ENCODE measurements at places on chromosomes 1 and 21.
A peak's percentile ranks its signal among the peaks of the same experiment; 100 is the strongest.

- DNase-seq = no peak
Observed at GRCh38 chr21:46227811-46228344, 696 bp downstream of the LSS start.

- DNase-seq = no peak
Observed at GRCh38 chr1:98975113-98975512, 29.5 kb downstream of the PLPPR5 start.

DNA sequence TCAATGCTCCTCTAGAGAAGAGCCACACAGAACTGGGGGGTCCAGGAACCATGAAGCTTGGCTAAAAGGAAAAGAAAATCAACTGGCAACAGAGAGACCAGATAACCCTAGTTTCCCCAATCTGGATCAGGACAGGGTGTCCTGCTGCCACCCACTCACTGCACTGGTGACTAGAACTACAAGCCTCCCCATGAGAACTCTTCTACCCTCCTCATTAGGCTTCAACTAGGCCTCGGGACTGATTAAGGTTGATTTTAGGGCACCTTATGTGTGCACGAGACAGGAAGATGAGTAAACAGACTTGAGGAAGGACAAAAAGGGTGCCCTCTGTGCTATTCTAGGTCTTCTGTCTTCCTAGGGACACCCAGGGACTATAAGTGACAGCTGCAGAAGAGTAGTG, 2.3 kb upstream of the SF3B4 start:
- DNase-seq = no peak

- DNase-seq = no peak
Observed at GRCh38 chr1:112457241-112457640, 51.5 kb upstream of the WNT2B start.

DNA sequence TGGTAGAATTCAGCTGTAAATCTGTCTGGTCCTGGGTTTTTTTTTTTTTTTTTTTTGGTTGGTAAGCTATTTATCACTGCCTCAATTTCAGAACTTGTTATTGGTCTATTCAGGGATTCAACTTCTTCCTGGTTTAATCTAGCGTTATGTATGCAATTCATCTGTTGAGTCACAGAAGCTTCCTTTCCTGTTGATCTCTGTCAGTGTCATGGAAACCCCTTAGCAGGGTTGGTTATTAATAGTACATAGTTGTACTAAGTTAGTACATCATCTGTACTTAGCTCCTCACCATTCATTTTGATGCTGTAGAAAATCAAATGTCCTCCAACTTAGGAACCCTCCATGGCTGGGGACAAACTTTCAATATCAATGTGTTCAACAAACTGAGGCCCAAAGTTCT, 51.0 kb upstream of the BARHL2 start:
- no peak for DNase-seq

- DNase-seq = no peak
Observed at GRCh38 chr1:89310976-89311375, 38.3 kb upstream of the GBP5 start.

- DNase-seq = no peak
Observed at GRCh38 chr21:19807201-19807600, 1191.0 kb upstream of the NCAM2 start.

DNA sequence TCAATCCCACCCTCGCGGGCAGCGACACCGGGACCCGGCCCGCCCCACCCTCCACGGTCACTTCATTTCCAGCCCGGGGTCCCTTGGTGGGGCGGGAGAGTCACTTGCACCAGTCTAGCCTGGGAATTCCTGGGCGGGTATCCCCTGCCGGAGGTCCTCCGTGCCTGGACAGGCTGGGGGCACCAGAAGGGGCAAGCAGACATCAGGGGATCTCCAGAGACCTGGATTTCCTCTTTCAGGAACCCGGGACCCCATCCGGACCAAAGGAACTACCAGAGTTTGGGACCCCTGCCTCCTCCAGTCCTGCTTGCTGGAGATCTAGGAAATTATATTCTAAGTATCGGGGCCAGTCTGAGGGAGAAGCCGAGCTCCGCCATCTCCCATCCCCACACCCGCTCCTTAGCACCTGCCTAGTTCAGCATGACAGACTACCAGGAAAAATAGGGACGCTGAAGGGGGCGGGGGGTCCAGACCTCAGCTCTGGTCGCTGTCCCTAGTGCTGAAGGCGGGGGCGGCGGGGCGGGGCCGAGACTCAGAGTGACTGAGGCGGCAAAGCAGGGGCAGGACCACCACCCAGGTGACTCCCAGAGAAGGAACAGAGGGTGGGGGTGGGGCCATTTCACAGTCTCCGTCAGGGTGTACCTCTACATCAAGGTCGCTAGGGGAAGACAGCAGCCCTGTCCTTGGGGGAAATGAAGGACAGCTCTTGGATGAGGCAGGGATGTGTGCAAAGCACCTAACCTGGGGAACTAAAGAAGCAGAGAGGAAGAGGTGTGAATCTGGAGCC, 832 bp downstream of the HCN3 start:
- DNase-seq = peak; percentile 78

DNA sequence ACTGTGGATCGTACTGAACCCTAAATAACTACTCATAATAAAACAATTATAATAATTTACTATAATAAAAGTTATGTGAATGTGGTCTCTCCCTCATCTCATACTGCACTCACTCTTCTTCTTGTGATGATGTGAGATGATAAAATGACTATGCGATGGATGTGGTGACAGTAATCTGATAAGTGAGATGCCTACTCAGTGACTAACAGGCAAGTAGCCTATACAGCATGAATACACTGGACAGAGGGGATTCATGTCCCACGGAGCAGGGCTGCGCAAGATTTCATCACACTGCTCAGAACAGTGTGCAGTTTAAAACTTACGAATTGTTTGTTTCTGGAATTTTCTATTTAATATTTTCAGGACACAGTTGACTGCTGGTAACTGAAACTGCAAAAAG, 304.0 kb downstream of the DUSP10 start:
- DNase-seq = no peak

- DNase-seq = no peak
Observed at GRCh38 chr1:43924516-43924915, 9.1 kb upstream of the ARTN start.

- no peak for DNase-seq
Observed at GRCh38 chr1:225526878-225527277, 99.0 kb upstream of the LBR start.

DNA sequence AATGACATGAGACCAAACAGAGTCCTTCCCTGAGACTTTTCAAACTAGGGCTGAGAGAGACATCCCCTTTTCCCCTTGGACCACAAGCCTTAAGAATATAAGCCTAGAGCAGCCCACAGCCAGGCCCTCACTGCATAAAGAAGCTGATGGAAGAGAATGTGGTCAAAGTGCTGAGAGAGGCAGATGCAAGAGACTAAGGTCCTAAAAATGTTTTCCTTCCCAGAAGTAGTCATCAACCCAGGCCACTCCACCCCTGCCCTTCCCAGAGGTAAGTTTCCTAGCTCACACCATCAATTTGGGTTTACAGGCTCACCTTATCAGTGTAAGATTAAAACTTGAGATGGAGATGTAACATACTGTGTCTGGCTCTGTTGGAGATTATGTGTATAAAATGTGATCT, 58.2 kb downstream of the BCAR3 start:
- DNase-seq = no peak

- no peak for DNase-seq
Observed at GRCh38 chr1:221141606-221142285, 262.5 kb downstream of the HLX start.

DNA sequence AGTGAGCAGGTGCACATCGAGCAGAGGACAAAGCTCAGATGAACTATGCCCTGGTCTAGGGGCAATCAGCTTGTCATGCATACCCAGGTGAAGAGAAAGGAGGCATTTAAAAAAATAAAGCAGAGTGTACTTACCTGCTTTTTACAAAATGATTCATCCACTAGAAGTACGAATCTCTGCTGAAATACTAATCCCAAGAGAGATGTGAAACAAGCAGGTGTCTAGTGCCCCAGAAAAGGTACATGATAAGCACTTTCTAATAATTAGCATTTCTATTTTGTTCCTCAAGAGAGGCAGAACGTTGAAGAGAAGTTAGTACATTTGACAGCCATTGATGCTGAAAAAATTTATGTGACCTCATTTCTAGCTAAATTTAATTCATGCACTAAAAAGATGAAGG, 31.1 kb downstream of the CHODL start:
- DNase-seq = peak; percentile 74

DNA sequence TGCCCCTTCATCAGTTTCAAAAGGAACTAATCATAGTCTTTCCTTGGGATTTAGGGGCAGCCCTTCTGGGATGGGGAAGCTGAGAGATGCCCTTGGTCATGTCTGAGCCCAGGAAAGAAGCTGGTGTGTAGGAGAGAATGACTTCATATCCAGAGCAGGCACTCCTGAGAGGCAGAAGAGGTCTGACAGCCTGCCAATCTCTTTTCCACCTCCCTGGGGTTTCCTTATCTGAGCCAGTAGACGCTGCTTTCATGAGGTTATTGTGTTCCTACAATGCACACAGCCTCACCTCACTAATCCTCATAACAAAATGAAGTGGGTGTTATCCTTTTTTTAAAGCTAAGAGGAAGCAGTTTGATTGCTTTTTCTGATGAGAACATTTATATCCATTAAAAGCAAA, 14.1 kb downstream of the ROR1 start:
- DNase-seq = no peak

DNA sequence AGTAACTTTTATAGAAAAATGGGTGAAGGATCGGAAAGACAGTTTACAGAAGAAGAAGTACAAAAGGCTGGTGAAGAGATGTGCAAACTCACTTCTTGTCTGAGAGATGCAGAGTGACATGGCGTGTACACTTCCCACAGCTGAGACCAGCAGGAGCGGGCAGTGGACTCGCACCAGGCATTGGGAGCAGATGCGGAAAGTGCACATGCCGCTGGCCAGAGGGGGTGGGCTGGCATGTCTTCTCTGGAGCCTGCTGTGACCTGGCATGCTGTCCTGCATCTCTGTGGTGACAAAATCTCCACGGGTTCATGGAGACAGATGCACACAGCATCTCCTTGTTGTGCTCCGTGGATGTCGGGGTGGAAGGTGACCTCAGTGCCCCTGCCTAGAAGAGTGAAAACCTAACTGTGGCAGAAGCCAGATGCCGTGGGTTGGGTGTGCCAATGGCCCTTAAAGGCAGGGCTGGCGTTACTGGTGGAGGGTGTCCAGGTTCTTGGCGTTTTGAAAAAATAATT, 128.6 kb upstream of the COL6A1 start:
- no peak for DNase-seq

DNA sequence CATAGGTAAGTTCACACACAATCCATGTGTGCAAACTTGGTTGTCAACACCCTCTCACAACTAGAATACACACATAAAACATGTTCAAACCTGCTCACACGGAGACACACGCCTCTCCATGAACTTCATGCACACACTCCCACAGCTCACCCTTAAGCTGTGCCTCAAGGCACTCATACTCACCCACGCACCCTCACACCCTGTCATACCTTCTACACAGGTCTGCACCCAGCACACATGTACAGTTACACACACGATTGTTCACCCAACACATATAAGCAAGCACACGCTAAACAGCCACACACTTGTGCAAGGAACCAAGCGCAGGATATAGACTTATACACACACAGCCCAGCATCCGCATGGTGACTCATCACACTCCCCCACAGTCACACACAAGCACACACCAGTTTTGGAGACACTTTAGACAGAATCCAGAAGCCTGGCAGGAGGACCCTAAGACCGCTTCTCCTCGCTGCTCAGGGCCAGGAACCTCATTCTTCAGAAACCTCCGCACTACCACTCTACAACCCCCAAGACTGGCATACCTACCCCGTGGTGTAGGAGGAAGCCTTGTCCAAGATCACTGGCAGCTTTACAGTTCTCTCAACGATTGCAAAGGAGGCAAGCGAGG, 58.7 kb upstream of the ZC3H12A start:
- DNase-seq = no peak

DNA sequence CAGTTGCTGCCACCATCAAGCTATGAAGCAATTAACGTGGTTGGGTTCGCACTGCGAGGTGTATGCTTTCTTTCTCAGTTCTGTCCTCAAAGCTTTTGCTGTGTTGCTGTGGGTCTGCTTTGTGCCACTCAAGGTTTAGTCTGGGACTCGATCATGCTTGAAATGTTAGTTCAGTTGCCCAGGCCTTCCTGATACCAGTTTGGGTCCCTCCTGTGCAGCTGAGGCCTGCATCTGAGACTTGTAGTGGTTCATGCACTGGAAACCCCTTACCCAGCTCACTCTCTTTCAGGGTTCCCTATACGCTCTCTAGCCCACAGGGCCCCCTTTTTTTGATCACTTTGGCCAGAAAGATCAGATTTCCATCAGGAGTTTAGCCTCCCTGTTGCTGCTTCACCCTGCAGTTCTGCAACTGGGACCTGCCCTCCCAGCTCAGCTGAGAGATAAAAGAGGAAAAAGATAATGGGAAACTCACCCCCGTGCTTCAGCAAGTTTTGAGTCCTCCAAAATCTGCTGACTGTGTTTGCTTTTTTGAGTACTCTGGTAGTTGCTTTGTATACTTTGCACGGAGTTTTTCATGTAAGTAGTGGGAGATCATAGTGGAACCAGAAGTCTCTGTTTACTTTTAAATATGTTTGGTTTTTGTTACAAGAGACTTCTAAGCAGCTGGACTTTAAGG, 317.0 kb downstream of the HHAT start:
- no peak for DNase-seq

DNA sequence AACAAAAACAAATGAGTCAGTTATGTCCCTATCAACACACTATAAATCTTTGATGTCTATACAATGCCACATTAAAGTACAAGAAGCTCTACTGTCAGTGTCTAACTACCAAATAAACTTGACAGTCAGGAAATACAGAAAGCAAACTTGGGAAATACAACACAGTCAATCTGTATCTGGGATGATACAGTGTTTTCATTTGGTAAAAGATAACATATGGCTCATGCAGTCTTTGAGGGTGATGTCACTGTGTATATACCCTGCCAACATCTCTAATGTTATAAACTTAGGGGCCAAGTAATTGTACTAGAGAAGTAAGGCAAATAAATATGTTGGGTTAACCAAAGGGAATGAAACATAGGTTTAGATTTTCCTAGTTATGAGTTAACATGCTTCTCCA, 552.5 kb upstream of the ADAMTS5 start:
- DNase-seq = no peak

DNA sequence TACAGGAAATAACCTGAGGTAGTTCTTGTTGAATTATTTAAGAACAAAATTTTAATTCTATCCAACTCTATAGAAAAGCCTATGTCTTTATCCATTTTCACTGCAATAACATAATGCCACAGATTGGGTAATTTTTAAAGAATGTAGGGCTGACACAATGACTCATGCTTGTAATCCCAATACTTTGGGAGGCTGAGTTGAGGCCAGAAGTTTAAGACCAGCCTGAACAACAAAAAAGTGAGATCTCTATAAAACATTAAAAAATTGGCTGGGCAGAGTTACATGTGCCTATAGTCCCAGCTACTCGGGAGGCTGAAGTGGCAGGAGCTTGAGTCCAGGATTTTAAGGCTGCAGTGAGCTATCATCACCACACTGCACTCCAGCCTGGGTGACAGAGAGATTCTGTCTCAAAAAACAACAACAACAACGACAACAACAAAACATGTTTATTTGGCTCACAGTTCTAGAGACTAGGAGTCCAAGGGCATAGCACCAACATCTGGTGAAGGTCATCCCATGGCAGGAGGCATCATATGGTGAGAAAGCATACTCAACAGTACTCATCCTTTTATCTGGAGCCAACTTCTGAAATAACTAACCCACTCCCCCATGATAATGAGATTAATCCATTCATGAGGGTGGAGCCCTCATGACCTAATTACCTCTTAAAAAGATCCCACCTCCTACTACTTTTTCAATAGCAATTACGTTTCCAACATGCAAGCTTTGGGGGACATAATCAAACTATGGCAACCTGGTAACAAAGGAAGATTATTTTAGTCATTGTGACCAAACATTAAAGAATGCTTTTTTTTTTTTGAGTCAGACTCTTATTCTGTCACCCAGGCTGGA, 59.6 kb downstream of the ABL2 start:
- no peak for DNase-seq

All from NCI-H187 (cell line).